CD4-positive, CD25-positive, alpha-beta regulatory T cell (primary cell): ENCODE measurements at places on chromosomes 16 and 17.

DNA sequence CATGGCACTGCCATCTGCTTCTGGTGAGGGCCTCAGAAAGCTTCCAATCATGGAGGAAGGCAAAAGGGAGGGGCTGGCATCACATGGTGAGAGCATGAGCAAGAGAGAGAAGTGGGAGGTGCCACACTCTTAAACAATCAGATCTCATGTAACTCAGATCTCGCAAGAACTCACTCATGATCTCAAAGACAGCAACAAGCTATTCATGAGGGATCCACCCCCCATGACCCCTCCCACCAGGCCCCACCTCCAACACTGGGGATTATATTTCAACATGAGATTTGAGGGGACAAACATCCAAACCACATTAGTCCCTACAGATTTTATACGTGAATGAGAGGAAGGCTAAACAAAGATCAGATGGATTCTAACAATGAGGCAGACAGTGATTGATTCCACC lies 8.9 kb upstream of the TMEM132E start:
- no peak for DNase-seq

DNA sequence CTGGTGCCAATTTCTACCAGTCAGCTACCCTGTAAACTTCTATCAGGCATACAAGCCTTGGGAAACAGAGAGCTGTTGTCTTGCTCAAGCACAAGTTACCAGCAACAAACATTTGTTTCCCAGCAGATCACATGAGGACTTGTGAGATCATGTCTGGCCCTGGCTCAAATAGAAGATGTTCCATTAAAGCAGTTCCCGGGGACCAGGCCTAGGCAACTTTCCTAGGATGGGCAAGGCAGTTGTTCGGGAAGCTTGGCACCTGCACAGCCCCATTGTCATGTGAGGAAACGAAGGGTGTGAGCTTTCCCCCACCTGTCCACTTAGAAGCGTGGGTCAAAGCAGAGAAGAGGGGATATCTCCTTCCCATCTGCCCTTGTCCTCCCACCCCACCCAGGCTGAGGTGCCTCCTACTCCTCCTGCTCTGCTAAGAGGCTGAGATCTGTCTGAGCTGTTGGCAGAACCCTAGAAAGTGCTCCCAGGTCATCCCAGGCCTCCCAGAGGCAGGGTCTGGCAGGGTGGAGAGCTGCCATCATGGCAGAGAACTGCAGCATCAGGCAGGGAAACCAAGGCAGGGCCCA lies 11.2 kb upstream of the SLC47A2 start:
- no peak for DNase-seq

DNA sequence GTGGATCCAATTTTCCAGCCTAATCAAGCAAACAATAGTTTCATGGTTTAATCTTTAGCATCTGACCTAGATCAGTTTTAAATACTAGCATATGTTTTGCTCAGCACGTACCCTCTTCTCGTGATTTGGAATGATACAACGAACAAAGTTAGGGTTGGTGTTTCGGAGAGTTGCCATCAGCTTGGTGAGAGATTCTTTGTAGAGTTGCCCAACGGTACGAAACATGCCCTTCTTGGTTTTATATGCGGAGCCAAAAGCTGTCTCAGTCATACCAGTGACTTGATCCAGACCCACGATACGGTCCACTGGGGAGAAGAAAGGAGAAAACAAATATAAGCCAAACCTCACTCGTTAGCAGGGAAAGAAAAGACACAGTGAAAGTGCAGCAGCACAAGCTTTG lies 85.3 kb downstream of the NDEL1 start:
- no peak for DNase-seq

DNA sequence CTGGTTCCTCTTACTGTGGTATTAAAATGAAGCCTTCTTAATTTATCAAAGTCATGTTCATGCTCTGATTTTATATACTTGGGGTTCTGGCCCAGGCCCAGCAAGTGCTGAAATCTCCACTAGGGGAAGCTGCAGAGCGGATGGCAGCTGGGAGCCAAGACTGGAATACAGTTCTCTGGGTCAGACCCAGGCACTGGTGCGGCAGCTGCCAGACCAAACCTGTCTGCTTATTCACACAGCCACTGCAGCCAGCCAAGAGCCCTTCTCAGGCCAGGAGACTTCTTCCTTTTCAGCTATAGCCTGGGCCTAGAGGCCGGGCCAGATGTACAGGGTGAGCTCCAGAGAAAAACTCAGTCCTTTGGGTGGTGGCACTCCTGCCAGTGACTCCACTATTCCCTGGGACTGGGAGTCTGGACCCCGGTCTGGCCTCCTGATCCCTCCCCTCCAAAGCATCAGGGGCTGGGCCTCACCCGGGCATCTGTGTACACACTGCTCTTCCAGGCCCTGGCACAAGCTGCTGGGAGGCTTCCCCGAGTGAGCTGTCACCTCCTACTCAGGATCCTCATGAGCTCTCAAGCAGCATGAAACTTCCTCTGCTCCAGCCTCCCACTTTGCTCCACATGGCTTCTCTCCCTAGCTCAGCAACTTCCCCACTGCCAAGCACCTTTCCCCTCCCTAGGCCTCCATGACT lies 24.4 kb downstream of the ATP6V0D1 start:
- no peak for DNase-seq

- no peak for DNase-seq
These were observed 134.4 kb downstream of the ZFHX3 start for GRCh38 chr16:72913551-72913950.

GRCh38 chr17:57530508-57530907 lies 214.6 kb downstream of the CCDC182 start:
- DNase-seq, result peak; percentile 43

GRCh38 chr17:77409282-77410161 lies 268.8 kb downstream of the SEC14L1 start:
- peak; percentile 79 for DNase-seq

DNA sequence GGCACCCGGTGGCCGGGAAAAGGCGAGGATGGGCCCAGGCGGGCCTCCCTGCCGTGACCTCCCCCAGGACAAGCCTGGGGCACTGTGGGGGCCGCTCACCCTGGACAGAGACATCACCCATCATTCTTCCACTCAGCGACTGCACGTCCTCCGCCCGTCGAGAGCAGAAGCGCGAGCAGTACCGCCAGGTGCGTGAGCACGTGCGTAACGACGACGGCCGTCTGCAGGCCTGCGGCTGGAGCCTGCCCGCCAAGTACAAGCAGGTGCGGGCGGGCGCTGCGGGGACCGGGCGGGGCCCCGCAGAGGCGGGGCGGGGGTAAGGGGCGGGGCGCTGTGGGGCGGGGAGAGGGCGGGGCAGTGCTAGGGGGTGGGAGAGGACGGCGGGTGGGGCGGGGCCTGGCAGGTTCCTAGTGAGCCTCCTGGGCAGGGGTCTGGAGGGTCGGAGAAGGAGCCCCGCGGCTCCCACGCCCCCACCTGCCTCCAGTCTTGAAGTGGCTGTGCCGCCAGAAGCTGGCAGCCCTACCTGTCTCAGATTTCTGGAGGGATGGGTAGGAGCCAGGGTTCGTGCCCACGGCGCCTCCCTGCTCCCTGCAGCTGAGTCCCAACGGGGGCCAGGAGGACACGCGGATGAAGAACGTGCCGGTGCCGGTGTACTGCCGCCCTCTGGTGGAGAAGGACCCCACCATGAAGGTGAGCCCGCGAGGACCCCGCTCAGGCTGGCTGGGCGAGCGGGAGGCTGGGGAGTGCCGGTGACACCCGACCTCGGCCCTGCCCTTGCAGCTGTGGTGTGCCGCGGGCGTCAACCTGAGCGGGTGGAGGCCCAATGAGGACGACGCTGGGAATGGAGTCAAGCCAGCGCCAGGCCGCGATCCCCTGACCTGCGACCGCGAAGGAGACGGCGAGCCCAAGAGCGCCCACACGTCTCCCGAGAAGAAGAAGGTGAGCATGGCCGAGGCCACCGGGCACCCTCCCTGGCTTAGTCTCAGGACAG lies 7.5 kb downstream of the NME3 start:
- DNase-seq, result no peak

- DNase-seq, result no peak
These were observed 1.4 kb downstream of the SLC4A1 start for GRCh38 chr17:44266402-44267164.

- peak; percentile 74 for DNase-seq
These were observed 41.5 kb downstream of the LDHD start for GRCh38 chr16:75074920-75075687.

DNA sequence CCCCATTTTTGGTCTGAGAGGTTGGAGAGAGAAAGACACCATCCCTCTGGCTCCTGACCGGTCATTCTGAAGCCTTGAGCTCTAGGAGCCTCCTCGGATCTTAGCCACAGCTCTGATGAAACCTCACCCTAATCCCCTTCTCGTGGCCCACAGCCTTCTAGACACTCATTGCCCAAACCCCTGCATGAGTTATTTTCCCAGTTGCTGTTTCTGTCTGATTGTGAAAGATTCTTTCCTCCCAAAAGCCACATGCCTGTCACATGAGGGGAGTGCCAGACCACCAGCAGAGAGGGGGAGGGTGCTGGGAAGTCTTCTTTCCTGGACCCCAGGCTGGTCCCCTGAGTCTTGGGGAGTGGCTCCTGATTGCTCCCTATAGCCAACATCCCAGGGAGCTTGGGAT lies 17.6 kb upstream of the ABR start:
- no peak for DNase-seq

GRCh38 chr17:38727736-38728135 lies 2.4 kb upstream of the CISD3 start:
- DNase-seq, result no peak

DNA sequence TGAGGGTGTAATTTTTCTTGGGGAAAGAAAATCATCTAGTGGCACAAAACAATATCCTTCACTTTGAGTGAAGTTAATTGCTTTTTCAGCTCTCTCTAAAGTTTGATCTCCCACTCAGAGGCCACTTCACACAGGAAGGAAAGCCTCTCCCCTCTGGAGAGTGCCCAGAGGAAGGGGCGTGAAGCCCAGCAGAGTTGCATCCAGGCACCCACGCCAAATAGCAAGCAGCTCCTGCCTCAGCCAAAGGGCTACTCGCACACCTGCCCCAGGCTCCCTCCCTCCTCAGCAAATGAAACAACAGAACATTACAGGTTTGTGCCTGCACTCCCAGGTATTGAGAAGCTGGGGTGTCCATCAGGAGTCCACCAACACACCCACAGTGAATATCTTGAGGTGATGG lies 183.0 kb upstream of the RPL38 start:
- DNase-seq, result no peak

DNA sequence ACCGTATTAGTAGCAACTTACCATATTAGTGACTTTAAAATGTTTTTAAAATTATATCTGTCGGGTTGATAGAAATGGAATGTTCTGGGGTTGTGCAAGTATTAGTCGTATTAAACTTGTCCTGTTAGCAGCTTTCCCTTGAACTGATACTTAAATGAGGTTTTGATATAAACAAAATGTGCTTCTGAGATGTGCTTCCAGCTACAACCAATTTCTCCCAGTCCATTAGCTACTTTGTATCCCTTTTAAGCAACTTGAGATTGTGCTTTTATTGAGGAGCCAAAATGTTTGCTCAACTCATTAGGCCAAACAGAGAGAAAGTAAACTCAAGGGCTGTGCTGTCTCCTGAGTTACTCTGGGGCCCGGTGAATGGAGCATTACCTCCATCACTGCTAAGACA lies 255.0 kb upstream of the RBFOX1 start:
- DNase-seq, result no peak

GRCh38 chr16:30120340-30121105 lies 2.5 kb downstream of the MAPK3 start:
- DNase-seq, result no peak

GRCh38 chr16:23125277-23125676 lies 24.0 kb downstream of the USP31 start:
- no peak for DNase-seq

GRCh38 chr16:8373676-8374431 lies 216.5 kb downstream of the TMEM114 start:
- DNase-seq, result no peak

- DNase-seq, result no peak
These were observed 75.6 kb upstream of the PLCG2 start for GRCh38 chr16:81703177-81704155.

GRCh38 chr16:74846714-74847113 lies 72.1 kb upstream of the FA2H start:
- no peak for DNase-seq

DNA sequence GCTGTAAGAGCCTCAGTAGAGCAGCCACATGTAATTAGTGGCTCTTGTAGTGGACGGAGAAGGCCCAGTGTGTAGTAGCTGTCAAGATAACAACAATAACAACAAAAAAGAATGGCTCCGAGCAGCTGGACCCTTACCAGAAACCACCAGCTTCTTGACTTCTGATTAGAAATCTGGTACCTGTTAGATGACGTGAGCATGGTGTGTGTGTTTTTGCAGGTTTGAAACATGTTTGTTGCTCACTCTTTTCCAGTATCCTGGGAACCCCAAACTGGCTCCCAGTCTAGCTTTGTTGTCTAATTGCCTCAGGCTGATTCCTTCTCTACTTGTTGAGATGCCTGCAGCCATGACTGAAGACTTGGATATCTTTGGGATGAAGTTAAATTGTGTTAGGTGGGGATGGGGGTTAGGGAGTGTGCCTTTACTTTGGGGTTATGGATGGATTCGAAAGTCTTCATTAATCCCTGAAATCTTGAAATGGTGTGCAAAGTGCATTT lies 21.0 kb downstream of the IGF2BP1 start:
- no peak for DNase-seq

- DNase-seq, result no peak
These were observed 147.5 kb downstream of the CDH11 start for GRCh38 chr16:64974381-64974780.

GRCh38 chr17:76121932-76122430 lies 18.4 kb upstream of the EXOC7 start:
- DNase-seq, result no peak

DNA sequence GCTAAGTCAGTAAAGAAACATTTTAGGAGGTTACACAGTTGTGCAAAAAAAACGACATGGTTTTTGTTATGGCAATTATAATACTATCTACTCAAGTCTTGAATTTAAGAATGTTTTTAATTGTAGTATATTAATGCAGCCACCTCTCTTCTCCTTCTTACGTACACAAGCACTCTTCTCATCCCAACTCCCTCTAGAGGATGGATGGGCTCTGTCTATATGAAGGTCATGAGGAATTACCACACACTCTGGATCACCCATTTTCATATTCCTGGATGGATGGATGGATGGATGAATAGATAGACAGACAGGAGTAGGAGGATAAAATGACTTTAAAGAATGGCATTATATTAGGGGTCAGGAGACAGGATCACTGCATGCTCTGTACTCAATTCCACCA lies 120.0 kb downstream of the PHKB start:
- no peak for DNase-seq

DNA sequence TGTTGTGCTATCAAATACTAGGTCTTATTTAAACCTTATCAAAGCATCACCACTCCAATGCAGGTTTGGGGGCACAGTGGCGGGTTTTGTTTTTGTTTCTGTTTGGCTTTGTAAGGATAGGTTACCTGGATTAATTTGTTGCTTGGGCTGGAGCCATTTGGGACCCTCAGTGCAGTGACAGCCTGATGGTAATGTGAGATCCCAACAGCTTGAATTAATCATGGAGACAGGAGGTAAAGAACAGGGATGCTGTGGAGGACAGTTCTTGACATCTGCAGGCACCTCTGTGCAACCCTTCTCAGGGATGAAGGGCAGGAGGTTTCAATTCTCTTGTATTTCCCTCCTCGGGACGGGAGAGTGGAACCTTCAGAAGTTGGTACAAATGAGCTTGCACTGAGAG lies 40.5 kb downstream of the SHISA9 start:
- DNase-seq, result no peak

DNA sequence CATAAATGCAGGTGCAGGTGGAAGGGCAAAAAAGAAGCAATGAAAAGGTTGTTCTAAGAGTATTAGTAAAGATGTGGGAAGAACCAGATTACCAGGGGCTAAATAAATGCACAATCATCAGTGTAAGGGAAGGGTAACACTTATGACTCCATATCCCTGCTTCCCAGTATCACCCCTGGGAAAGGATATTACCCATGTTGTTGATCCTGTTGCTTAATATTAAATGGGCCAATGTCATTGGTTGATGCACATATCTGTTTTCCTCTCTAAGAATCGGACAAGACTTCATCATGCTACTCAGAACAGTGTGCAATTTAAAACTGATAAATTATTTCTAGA lies 34.7 kb upstream of the ABCA6 start:
- no peak for DNase-seq
